ENCODE measurements at places on chromosomes 5 and 9. TPM values are rescaled to one million over a fixed set of nuclear protein-coding genes. Genes with fewer than 3 reads are reported as not detected.

The PIP5K1B gene
- total RNA-seq: not detected

GRCh38 chr9:78777747-78778146 is 480.8 kb downstream of the PSAT1 start:
- no peak for DNase-seq
- H3K27ac ChIP-seq: no peak overlapping the region
- no peak overlapping the region for H3K4me3 ChIP-seq
- H3K27me3 ChIP-seq: no peaks in the 10 kb centered on the region
- no peaks in the 10 kb centered on the region for H3K4me1 ChIP-seq

DNA sequence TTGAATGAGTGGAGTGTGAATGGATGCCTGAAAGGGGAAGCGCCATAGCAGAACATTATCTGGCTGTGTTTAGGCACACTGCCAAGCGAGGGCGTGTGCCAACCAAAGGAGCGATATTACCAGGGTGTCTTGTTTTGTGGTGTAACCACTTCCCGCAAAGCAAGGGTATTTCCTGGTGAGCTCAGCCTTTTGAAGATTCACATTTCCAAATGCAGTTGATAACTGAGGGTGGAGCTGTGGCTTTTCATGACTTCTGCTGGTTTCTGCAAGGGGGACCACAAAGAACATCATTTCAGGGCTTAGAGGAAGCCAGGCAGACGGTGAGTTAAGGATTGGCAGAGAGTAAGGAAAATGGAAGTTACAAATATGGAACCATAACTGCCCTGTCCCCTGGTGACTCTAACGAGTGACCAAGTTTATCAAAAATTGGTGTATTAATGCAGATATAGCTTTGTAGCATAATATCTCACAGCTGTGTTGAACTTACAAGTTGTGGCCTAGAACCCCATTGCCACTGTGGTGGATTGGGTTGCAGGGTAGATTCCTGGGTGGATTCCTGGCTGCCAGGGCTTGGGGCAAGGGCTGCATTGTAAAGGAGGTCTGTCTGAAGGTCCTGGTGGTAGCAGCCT is 71.4 kb downstream of the RALGPS1 start:
- H3K27me3 ChIP-seq: no peaks in the 10 kb centered on the region
- H3K27ac ChIP-seq: no peak overlapping the region
- H3K4me1 ChIP-seq: no peaks in the 10 kb centered on the region
- DNase-seq: no peak
- no peaks in the 10 kb centered on the region for H3K36me3 ChIP-seq

GRCh38 chr5:171421331-171422262 is 2.1 kb downstream of the FGF18 start:
- no peak overlapping the region for H3K4me3 ChIP-seq
- no peak overlapping the region for H3K27ac ChIP-seq
- H3K4me1 ChIP-seq: peaks cover 19% of the 10 kb centered on the region

All from Panc1 (cell line).